Activated T-helper 1 cell treated with anti-CD3 and anti-CD28 coated beads, Interleukin-2, amount 50 U/mL, for 16 hours (primary cell): ENCODE measurements at places on chromosomes 2 and 18.

DNA sequence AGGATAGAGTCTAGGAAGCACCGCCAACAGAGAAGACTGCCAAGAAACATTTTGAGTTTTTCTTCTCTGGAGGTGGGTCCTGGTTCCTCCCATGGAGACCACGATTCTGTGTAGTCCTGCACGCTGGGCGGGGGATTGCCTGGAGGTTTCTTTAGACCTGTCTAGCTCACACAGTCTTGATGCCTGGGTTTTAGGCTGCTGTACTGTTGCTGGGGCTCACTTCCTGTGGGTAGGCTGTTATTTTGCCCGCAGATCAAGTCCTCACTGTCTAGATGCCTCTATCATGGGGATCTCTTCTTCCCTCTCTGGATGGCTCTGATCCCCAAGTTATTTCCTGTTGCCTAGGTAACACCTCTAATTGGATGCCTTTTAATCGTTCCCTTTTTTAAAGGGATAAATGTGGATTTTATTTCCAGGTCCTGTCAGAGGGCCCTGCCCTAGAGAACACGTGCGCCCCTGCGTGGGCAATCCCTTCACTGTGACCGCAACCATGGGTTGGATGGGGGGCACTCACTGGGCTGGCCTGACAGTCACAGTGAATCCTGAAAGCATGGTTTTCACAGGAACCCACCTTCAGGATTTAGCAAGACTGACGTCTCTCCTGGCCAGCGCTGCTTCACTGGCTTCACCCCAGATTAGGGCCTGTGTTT lies 115.7 kb downstream of the MSH2 start:
- DNase-seq, result no peak

DNA sequence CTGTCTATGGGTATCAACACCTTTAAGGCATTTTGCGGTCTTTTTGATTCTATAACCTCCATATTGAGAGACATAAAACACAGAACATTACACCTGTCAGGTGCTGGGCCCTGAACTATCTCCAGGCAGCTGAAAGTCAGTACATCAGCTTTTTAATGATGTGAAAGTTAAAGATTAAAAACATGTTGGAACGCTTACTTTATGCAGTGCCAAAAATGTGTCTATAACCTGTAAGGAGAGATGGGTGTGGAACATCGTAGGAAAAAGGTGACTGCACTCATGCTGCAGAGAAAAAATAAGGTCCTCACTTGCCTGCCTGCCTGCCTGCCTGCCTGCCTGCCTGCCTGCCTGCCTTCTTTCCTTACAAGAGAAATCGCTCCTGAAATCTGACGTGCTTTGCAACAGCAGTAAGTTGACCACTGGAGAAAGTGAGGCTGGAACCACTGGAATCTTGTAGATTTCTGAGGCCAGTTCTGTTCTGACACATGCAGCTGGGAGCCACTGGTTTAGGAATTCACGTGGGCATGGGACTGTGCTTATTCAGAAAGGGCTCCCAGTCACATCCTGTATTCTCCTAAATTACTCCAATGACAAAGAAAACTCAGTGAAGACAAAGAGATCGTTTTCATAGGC lies 34.1 kb downstream of the BCL11A start:
- DNase-seq, result no peak

GRCh38 chr2:144143294-144144151 lies 376.4 kb downstream of the ZEB2 start:
- no peak for DNase-seq

GRCh38 chr18:55477499-55477859 lies 110.5 kb downstream of the TCF4 start:
- no peak for DNase-seq

DNA sequence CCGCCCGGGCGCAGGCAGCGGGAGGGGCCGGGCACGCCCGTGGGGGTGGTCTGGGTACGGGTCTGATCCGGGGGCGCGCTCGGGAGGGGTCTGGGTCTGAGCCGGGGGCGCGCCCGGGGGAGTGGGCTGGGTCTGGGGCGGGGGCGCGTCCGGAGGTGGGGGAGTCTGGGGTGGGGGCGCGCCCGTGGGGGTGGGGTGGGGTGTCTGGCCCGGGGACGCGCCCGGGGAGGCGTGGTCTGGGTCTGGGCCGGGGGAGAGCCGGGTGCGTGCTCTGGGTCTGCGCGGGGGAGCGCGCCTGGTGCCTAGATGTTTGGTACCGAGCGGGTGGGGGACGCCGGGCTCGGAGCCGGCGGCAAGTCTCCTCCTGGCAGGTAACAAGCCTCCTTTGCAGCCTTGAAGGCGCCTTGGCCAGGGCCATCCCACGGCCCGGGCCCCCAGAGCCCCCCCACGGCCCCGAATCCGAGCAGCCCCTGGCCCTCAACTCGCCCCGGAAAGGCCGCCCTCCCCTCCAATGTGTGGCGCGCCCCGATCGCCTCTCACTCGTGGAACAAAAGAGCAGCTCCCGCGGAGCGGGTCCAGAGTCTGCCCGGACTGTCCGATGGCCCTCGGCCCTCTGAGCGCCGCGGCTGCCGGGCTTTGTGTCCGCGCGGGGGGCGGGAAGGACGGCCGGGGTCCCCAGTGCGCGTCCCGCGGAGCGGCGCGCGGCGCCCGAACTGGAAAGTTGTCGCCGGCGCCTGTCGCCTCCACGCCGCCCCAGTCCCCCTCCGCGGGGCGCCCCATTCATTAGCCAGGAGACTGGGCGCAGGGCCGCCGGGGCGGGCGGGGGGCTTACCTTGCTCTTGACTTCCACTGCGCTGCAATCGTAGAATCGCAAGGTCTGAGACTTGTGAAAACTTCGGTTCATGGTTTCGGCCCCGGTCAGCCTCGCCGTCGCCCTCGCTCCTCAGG lies 595 bp downstream of the PARD6G start:
- no peak for DNase-seq

DNA sequence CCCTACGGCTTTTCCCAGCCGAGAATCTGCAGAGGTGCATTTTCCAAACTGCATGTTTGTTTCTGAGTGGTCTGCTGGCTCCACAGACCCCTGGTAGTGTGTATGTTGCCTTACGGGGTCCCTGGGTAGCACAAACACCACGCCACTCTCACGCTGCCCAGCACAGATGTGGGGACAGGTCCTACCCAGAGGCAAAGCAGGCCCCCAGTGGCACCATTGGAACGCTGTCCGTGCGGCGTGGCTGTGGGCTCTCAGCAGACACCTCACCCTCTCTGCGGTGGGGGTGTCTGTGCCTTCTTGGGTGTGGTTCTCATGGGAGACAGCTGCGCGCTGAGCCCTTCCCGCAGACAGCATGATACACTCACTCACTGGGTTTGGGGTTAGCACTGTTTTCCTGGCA lies 137.4 kb downstream of the NFATC1 start:
- no peak for DNase-seq

DNA sequence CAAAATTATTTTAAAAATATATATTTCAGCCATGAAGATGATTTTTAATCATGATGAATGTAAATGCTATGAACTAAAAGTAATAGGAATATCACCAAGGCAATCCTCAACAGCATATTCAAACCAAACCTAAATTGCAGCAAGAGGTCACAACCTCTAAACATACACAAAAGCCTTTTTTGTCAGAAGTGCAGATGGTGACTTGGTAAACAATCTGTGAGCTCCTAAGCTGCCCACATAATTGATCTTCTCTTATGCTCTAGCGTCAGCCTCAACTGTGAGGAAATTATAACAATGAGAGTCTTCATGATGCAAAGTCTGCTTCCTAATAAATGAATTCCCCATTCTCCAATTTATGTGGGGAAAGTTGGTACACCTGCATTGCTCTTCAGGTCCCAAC lies 113.2 kb downstream of the TSN start:
- DNase-seq, result no peak

GRCh38 chr2:83081826-83082690 lies 1377.0 kb downstream of the SUCLG1 start:
- DNase-seq, result no peak

GRCh38 chr2:108423067-108423466 lies 25.9 kb upstream of the GCC2 start:
- DNase-seq, result no peak

DNA sequence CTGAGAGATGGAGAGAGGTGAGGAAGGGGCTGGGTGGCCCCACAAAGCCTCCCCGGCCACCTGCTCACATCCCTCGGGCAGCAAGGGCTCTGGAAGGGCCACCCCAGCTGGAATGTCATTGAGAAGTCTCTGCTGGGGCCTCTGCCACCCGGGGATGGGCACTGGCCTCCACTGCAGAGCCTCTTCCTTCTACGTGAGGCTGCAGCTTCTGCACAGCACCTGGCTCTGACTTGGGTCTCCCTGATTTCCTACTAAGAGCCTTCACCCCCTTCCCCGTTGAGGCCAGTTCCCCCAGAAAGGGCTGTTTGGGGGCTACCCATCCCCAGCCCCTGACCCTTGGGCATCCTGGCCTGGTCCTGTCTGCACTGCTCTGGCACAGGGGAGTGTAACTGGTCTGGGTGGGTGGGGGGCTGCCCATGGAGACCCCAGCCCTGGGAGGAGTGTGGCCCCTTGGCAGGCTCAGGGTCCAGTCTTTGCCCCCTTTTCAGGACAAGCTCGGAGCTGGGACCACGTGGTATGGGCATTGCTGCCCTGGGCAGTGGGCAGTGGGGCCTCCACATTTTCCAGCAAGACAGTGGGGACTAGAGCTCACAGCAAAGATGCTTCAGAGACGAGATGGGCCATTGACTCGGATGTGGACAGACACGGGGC lies 5.6 kb downstream of the PDCD1 start:
- DNase-seq, result no peak

- DNase-seq, result no peak
Measured at GRCh38 chr2:43790147-43790546, 16.3 kb downstream of the DYNC2LI1 start.

DNA sequence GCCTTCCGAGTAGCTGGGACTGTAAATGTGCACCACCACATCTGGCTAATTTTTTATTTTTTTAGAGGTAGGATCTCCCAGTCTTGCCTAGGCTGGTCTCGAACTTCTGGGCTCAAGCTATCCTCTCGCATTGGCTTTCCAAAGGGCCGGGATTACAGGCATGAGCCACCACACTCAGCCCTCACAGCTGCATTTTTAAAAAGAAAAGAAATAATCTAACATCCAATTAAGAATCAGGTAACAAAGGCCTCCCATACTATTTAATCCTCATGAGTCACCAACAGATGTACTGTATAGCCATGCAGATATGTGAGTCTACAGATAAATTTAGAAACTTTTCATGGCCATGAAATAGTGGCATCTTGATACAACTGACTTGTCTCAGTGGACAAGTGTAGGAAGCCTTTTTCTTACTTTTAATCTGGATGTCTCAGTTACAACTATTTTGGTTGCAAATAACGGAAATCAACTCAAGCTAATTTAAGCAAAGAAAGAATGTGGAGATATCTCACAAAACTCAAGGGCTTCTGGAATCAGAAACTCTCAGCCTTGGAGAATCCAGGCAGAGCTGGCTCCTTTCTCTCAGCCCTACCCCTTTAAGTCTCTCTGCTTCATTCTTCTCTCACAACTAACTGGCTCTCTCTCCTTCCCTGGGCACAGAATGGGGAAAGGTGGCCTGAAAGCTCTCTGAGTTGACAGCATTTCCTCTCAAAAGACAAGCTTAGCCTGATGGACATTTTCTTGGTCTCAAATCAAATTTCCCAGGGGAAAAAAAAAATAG lies 12.8 kb upstream of the PPM1B start:
- DNase-seq, result no peak

DNA sequence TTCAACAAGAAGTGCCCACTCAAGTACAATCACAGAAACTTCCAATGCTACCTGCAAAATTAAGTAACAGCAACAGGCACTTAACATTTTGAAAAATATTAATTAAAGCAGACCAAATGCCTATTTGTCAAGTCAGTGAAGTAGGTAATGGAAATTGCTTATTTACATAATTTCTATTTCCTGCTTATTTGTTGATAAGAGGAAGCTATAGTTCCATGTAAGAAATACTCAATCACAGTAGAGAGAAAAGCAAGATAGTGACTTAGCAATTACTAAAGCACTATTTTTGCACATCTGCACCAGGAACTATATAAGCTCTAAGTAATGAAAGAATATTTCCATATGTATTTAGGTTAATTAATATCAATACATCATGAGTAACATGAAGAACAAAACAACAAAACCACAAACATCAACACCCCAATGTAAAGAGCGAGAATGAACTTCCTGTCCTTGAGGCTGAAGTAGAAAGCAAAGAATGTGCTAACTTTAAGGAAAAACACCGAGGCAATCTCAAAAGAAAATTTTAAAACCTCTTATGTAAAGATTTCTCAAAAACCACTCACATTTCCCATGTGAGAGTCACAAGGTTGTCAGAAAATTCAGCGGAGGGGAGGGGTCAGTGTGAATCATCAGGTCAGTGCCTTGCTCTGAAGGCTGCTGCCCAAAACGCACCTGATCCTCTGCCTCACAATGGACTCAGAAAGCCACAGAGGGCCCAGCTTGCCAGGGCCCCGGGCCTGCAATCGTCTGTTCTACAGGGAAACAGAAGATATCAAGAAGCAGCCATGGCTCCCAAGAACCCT lies 12.5 kb downstream of the NPC1 start:
- DNase-seq, result no peak

- no peak for DNase-seq
Measured at GRCh38 chr2:144323946-144324345, 196.0 kb downstream of the ZEB2 start.

- DNase-seq, result no peak
Measured at GRCh38 chr2:237636578-237636977, 9.2 kb downstream of the LRRFIP1 start.

- no peak for DNase-seq
Measured at GRCh38 chr2:172884336-172884735, 148.7 kb downstream of the RAPGEF4 start.

DNA sequence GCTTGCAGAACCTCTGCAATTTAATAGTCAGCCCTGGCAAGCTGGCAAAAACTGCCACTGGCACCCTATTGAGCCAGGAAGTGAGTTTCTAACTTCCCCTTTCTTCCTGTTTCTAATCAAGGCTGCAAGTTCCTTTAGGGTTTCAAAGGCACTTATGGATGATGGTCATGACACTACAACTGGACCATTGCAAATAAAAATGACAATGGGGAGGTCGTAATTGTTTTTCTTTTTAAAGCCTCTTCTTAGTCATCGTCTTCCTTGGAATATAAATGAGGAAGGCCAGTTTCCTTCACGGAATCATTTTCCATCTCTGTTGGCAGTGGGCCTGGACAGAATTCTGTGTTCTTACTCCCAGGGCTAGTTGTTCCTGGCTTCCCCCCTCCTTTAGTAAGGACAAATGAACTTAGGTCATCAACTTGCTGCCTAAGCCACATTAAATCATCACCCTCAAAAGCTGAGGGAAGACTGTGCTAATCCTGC lies 35.8 kb downstream of the SH3RF3 start:
- no peak for DNase-seq

- DNase-seq, result no peak
Measured at GRCh38 chr18:66662632-66663031, 58.7 kb upstream of the CDH19 start.

- DNase-seq, result no peak
Measured at GRCh38 chr2:56474412-56475158, 290.8 kb downstream of the CCDC85A start.

DNA sequence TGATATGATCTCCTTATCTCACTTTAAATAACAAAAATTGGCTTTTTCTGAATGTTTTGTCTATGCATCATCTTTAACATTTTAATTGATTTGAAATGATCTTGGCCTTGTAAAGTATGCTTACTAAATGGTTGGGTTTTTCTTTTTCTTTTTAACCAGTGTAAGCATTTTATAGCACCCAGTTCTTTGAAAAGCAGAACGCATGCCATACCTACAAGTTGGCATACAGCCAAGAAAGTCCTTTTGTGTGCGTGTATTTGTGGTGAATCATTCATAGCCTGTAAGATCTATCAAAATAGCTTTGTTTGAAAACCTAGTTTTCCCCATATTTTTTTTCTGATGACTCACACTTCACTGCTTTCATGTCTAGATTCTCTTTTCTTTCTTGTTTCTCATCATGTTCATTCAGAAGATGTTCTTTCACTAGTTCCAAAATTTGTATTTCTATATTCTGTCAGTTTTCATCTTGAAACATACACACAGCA lies 4.1 kb upstream of the VRK2 start:
- no peak for DNase-seq

GRCh38 chr2:152550386-152550785 lies 166.9 kb downstream of the PRPF40A start:
- DNase-seq, result no peak
